Type B pancreatic cell (in vitro differentiated cells): ENCODE measurements at places on chromosomes 3 and 15. TPM values are rescaled to one million over a fixed set of nuclear protein-coding genes. Genes with fewer than 3 reads are reported as not detected.

DNA sequence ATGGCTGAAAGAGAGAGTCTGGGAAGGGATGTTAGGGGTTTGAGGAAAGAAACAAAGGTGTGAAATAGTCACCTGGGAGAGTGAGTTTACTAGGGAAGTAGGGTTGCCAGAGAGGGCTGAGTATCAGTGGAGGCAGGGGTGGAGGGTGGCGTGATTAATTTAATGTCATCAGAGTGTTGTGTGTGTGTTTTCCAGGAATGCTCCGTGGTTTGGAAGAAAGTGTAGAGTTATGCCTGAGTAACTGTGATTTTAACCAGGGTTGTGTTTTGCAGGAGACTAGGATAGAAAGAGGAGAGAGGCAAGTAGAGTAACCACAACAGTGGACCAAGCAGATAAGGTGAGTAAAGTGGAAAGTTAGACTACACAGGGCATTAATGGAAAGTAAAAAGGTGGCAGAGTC, 27.2 kb downstream of the PLD1 start:
- no peak overlapping the region for H3K27ac ChIP-seq
- no peak for DNase-seq
- no peaks in the 10 kb centered on the region for H3K4me1 ChIP-seq
- no peaks in the 10 kb centered on the region for H3K36me3 ChIP-seq
- no peak overlapping the region for H3K4me3 ChIP-seq
- H3K27me3 ChIP-seq: no peaks in the 10 kb centered on the region

DNA sequence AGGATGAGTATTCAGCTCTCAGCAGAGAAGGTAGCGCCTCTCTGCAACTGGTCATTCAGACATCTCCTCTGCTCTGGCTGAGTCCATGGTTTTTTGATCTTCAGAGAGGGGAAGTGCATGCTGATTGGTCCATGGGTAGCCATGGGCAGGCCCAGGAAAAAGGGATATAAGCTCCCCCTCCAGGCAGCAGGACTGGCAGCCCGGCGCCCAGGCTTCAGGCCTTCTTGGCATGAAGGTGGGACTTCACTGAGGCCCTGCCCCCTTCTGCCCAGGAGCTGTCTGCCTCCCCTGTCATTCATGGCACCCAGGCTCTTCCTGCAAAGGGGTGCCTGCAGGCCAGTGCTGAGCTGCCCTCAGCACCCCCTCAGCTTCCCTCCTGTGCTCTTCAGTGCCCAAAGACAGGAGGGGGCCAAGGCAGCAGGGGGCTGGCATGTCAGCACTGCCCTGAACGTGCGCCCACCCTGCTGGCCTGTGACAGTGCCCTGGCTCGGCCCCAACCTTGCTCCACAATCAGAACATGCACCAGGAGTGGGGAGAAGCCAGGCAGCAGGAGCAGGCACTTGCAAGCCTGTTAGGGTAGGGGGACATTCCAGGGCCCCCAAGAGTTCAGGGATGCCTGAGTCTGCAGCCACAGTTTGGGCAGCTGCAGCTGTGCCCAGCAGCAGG, 13.8 kb upstream of the NR1I2 start:
- no peaks in the 10 kb centered on the region for H3K4me1 ChIP-seq
- no peaks in the 10 kb centered on the region for H3K36me3 ChIP-seq
- DNase-seq: no peak

- peaks cover 44% of the 10 kb centered on the region for H3K4me1 ChIP-seq
- no peaks in the 10 kb centered on the region for H3K36me3 ChIP-seq
- no peak for DNase-seq
- H3K4me3 ChIP-seq: no peak overlapping the region
- H3K27ac ChIP-seq: peak overlapping the region; percentile 72
These were observed 218.2 kb upstream of the ADAMTS9 start for GRCh38 chr3:64905906-64906410.

- DNase-seq: no peak
- peaks cover 4% of the 10 kb centered on the region for H3K36me3 ChIP-seq
- peaks cover 19% of the 10 kb centered on the region for H3K4me1 ChIP-seq
- H3K27ac ChIP-seq: no peak overlapping the region
- H3K27me3 ChIP-seq: peaks cover 11% of the 10 kb centered on the region
These were observed 5.6 kb upstream of the NCBP2 start for GRCh38 chr3:196947860-196948441.

GRCh38 chr3:191136347-191136746, 62.7 kb upstream of the OSTN start:
- H3K36me3 ChIP-seq: no peaks in the 10 kb centered on the region
- no peak overlapping the region for H3K4me3 ChIP-seq
- DNase-seq: no peak
- H3K27me3 ChIP-seq: no peaks in the 10 kb centered on the region

DNA sequence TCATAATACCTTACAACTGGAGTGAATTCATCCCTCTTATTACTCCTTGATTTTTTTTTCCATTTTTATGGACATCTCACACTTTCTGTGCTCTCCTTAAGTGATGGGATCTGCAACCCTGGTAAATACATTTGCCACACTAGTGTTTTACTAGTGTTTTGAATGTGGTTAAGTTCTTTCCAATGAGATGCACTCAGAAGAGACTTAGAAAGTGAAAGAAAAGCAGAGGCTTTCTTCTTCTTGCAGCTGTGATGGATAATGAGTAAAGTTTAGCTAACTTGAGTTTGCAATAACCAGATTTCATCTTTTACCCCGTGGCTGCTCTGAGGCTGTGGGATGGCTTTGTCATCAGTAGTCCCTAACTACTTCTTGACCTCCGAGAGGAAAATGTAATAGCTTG, 1248.4 kb downstream of the NSUN3 start:
- no peaks in the 10 kb centered on the region for H3K4me1 ChIP-seq
- H3K27me3 ChIP-seq: no peaks in the 10 kb centered on the region
- no peaks in the 10 kb centered on the region for H3K36me3 ChIP-seq
- H3K4me3 ChIP-seq: no peak overlapping the region
- H3K27ac ChIP-seq: no peak overlapping the region

DNA sequence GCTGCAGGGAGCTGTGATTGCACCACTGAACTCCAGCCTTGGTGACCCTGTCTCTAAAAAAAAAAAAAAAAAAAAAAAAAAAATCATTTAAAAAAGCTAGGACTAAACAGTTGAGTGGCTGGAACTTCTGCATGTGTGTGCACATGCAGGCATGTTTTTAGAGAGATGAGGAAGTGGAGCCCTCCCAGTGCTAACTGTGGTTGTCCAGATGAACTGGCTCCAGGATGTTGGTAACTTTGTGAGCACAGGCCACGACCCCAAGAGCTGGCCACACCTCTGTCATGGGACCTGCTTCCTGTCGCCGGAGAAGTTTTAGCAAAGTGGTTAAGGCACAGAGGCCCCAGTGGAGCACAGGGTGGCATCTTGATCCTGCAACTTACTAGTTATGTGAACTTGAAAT, 27.0 kb downstream of the CHCHD6 start:
- H3K4me3 ChIP-seq: no peak overlapping the region
- H3K36me3 ChIP-seq: peaks cover 23% of the 10 kb centered on the region
- peaks cover 14% of the 10 kb centered on the region for H3K4me1 ChIP-seq

- H3K27me3 ChIP-seq: no peaks in the 10 kb centered on the region
- no peak overlapping the region for H3K4me3 ChIP-seq
- H3K36me3 ChIP-seq: no peaks in the 10 kb centered on the region
- H3K27ac ChIP-seq: no peak overlapping the region
- H3K4me1 ChIP-seq: peaks cover 5% of the 10 kb centered on the region
- no peak for DNase-seq
These were observed 468.8 kb downstream of the MAGI1 start for GRCh38 chr3:65569845-65570405.

GRCh38 chr15:59687836-59688235, 1.3 kb downstream of the BNIP2 start:
- no peaks in the 10 kb centered on the region for H3K27me3 ChIP-seq
- H3K4me3 ChIP-seq: peak overlapping the region; percentile 99
- H3K4me1 ChIP-seq: peaks cover 26% of the 10 kb centered on the region
- no peak for DNase-seq
- peaks cover 23% of the 10 kb centered on the region for H3K36me3 ChIP-seq

- no peak overlapping the region for H3K4me3 ChIP-seq
- H3K36me3 ChIP-seq: no peaks in the 10 kb centered on the region
- peaks cover 41% of the 10 kb centered on the region for H3K27me3 ChIP-seq
- peaks cover 6% of the 10 kb centered on the region for H3K4me1 ChIP-seq
- DNase-seq: no peak
These were observed 24.6 kb downstream of the SEMA5B start for GRCh38 chr3:123002749-123003497.

Gene CCR8
- total RNA-seq: 1.2 TPM in 1 of 2 replicates, not detected in the other

Gene KCTD6
- total RNA-seq: 23.5 and 24.9 TPM in 2 replicates

Gene CDHR4
- 0.29 TPM in 1 of 2 replicates, not detected in the other for total RNA-seq
